Naive thymus-derived CD8-positive, alpha-beta T cell (primary cell): ENCODE measurements at places on chromosomes 16 and 17. TPM values are rescaled to one million over a fixed set of nuclear protein-coding genes. Genes with fewer than 3 reads are reported as not detected.
A peak's percentile ranks its signal among the peaks of the same experiment; 100 is the strongest.

DNA sequence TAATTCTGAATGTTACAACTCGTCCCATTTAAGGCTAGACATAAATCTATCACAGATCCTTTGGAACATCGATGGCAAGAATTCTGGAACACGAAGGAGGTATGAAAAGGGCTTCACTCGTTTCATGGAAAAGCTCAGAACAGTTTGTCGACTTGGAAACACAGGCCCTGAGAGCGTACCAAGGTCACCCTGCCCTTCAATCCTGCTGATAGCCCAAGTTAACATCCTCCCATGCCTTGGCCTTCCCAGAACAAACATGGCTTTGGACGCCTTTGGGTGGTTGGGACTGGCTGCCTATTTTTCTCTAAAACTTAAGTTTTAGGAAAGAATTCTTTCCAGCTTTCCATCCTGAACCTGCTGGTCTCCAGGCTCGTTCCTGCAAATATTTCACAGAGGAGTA is 396.1 kb downstream of the MAF start:
- H3K27ac ChIP-seq, result no peak overlapping the region
- no peaks in the 10 kb centered on the region for H3K36me3 ChIP-seq
- no peak for DNase-seq
- no peak overlapping the region for H3K4me3 ChIP-seq

GRCh38 chr17:4405038-4405669 is 28.6 kb upstream of the SPNS3 start:
- H3K4me3 ChIP-seq, result no peak overlapping the region
- H3K27ac ChIP-seq, result no peak overlapping the region
- H3K27me3 ChIP-seq, result no peaks in the 10 kb centered on the region
- no peaks in the 10 kb centered on the region for H3K36me3 ChIP-seq
- DNase-seq, result no peak

GRCh38 chr17:15483431-15483830 is 16.0 kb upstream of the CDRT4 start:
- H3K36me3 ChIP-seq, result peaks cover 16% of the 10 kb centered on the region
- no peaks in the 10 kb centered on the region for H3K27me3 ChIP-seq
- peaks cover 15% of the 10 kb centered on the region for H3K4me1 ChIP-seq
- H3K4me3 ChIP-seq, result no peak overlapping the region
- DNase-seq, result no peak

DNA sequence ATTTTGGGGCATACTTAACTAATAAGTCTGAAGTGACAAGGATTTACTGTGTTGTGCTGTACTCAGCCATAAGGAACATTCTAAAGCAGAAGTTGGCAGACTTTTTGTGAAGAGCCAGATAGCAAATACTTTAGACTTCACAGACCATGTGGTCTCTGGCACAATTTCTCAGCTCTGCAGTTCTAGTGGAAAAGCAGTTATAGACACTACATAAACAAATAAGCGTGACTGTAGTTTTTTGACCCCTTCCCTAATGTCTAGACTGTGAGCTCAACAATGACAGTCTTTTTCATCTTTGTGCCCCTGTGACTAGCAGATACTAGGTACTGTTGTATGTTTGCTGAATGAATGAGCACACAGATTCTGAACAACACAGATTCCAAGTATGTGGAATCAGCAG is 4.9 kb downstream of the RPAIN start:
- no peak overlapping the region for H3K27ac ChIP-seq
- no peaks in the 10 kb centered on the region for H3K27me3 ChIP-seq

DNA sequence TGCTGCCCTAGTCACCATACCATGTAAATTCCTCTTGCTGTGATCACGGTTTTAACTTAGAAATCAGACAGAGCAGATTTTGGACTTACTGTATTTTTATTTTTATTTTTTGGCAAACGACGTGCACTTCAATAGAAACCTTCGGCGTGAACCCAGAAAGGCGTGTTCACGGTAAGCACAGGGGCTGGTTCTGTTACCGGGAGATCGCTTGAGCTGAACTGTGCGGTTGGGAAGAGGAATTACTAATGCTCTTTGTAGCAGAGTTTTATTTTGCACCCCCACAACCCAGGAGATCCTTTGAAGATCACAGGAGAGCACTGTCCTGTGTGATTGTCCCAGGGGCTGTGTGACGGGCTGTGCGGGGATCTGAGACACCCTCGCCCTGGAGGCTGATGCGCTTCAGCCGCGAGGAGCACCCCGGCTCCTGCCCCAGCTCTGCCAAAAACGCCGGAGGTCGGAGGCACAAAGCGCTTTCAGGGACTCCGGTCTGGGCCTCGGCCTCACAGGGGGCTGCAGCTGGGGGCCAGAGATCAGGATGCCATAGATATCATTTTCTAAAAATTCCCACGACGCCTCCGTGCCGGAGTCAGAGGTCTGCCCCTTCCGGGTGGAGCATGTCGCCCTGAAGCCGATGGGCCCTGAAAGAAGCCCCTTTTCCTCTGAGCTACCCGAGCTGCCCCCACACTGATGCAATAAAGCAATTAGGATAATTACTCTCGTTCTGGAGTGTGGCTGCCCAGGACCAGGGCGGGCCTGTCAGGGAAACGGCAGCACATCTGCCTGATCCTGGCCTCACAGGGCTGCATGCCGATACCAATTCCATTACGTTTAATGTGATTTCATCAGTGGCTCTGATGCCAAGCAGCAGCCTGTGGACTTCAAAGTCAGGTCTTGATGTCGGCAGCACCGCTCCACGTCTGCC is 71.8 kb downstream of the LMF1 start:
- H3K4me1 ChIP-seq, result no peaks in the 10 kb centered on the region
- no peaks in the 10 kb centered on the region for H3K36me3 ChIP-seq
- H3K4me3 ChIP-seq, result no peak overlapping the region
- DNase-seq, result no peak
- H3K27ac ChIP-seq, result no peak overlapping the region

GRCh38 chr17:54906683-54907082 is 6.0 kb downstream of the TOM1L1 start:
- H3K4me1 ChIP-seq, result no peaks in the 10 kb centered on the region
- H3K36me3 ChIP-seq, result no peaks in the 10 kb centered on the region
- no peak overlapping the region for H3K27ac ChIP-seq
- DNase-seq, result no peak
- H3K27me3 ChIP-seq, result peaks cover 6% of the 10 kb centered on the region

GRCh38 chr16:31052114-31052513 is 18.8 kb downstream of the STX4 start:
- no peak for DNase-seq
- H3K4me1 ChIP-seq, result peaks cover 3% of the 10 kb centered on the region
- no peaks in the 10 kb centered on the region for H3K27me3 ChIP-seq
- H3K36me3 ChIP-seq, result no peaks in the 10 kb centered on the region

GRCh38 chr17:56740481-56740880 is 93.2 kb downstream of the C17orf67 start:
- H3K4me1 ChIP-seq, result no peaks in the 10 kb centered on the region
- H3K36me3 ChIP-seq, result no peaks in the 10 kb centered on the region
- H3K27ac ChIP-seq, result no peak overlapping the region
- no peak overlapping the region for H3K4me3 ChIP-seq
- H3K27me3 ChIP-seq, result peaks cover 6% of the 10 kb centered on the region

DNA sequence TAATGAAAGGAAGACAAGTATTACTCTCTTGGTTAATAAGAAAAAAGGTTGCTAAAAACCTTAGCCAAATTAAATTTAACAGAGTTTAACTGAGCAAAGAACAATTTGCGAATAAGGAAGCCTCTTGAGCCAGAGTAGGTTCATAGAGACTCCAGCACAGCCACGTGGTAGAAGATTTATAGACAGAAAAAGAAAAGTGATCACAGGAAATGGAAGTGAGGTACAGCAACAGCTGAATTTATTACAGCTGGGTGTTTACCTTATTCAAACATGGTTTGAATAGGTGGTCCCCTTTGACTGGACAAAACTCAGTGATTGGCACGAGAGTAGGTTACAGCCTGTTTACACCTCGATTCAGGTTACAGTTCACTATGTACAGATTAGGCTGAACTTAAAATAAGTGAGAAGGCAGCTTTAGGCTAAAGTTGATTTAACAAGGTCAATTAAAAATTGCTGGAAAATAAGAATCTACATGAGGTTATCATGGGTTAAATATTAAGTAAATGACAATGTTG is 3.3 kb upstream of the CCL15 start:
- H3K36me3 ChIP-seq, result no peaks in the 10 kb centered on the region
- no peak overlapping the region for H3K27ac ChIP-seq
- H3K4me1 ChIP-seq, result peaks cover 8% of the 10 kb centered on the region
- DNase-seq, result no peak
- no peak overlapping the region for H3K4me3 ChIP-seq

DNA sequence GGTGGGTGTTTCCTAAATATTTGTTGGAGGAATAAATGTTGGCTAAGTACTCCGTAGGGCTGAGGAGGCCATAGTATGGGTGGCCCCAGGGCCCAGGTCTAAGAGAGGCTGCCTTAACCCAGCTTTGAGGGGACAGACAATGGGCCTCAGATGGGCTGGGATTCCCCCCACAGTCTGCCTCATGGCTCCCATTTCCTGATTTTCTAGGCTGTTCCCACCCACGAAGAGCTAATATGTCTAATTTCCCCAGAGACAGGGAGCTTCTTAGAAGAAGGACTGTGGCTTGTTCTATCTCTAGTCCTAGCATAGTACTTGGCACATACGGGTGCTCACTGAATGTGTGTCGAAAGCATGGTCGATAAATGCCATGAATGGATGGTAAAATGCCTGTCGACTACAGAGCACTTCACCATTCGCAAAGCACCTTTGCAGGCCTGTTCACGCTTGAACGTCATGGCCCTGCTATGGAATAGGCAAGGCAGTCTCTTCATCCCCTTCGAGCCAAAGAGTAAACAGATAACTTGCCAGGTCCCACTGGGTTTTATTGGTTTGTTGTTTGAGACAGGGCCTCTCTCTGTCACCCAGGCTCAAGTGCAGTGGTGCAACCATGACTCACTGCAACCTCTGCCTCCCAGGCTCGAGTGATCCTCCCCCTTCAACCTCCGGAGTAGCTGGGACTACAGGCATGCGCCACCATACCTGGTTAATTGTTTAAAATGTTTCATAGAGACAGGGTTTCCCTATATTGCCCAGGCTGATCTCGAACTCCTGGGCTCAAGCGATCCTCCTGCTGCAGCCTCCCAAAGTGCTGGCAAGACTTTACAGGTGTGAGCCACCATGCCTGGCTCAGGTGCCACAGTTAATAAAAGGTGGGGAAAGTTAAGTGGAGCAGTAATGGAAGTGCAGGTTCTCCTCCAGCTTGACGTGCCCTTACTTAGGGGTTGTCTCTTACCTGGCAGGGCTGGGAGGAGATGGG is 9.7 kb downstream of the CHAD start:
- no peaks in the 10 kb centered on the region for H3K27me3 ChIP-seq
- H3K27ac ChIP-seq, result no peak overlapping the region
- DNase-seq, result no peak
- no peaks in the 10 kb centered on the region for H3K4me1 ChIP-seq
- H3K4me3 ChIP-seq, result no peak overlapping the region
- H3K36me3 ChIP-seq, result no peaks in the 10 kb centered on the region

DNA sequence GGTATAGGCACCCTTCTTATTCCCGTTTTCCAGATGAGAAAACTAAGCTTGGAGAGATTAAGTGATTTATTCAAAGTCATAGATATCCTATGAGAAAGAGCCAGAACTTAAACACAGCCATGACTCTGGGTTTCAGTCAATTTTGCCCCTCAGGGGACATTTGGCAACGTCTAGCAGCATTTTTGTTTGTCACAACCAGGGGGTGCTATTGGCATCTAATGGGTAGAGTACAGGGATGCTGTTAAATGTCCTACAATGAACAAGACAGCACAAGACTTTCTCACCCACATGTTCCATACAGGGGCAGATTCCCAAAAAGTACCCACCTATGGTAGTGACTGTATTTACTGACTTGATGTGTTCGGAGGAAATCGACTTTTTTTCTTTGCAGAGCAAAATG is 4.8 kb upstream of the SHISA9 start:
- no peaks in the 10 kb centered on the region for H3K36me3 ChIP-seq
- peaks cover 36% of the 10 kb centered on the region for H3K27me3 ChIP-seq

DNA sequence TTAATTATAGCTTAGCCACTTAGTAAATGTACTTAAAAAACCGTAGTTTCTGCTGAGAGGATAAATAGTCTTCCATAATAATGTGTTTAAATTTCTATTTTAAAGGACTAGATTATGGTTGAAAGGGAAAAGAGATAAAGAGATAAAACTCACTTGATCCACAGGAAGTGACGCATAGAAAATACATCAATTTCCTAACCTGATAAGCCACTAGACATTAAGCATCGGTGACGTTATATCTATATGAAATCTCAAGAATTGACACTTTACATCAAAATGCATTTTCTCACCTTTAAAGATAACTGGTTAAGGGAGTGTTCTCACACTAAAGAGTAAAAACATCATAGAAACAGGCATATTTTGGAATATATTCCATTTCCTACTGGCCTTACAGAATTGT is 5.8 kb downstream of the FBXO47 start:
- H3K36me3 ChIP-seq, result no peaks in the 10 kb centered on the region
- H3K4me1 ChIP-seq, result peaks cover 1% of the 10 kb centered on the region
- H3K27ac ChIP-seq, result peak overlapping the region; percentile 40
- H3K4me3 ChIP-seq, result peak overlapping the region; percentile 49
- no peaks in the 10 kb centered on the region for H3K27me3 ChIP-seq
- DNase-seq, result no peak

GRCh38 chr16:8376858-8377257 is 213.5 kb downstream of the TMEM114 start:
- DNase-seq, result no peak
- H3K4me3 ChIP-seq, result no peak overlapping the region
- no peaks in the 10 kb centered on the region for H3K36me3 ChIP-seq
- no peaks in the 10 kb centered on the region for H3K27me3 ChIP-seq

- H3K4me1 ChIP-seq, result peaks cover 60% of the 10 kb centered on the region
- no peaks in the 10 kb centered on the region for H3K27me3 ChIP-seq
- peak overlapping the region; percentile 94 for H3K27ac ChIP-seq
- no peak for DNase-seq
Measured at GRCh38 chr17:76134911-76135809, 5.9 kb downstream of the FOXJ1 start.

DNA sequence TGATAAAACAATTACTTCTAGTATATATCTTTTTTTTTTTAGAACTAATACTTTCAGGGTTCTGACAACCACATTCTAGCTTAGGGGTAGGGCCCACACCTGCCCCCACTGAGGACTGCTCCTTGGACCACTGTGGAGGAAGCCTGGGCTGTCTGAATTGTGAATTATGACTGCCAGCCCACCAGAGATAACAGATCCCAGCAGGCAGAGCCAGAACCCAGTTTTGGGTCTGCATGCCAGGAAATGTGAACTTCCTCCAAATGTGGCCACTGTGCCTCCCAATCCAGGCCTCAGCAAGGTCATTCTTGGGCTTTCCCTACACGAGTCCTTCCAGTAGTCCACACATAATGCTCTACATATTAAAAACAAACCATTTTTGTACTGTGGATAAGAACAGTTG is 15.9 kb downstream of the VEZF1 start:
- H3K36me3 ChIP-seq, result peaks cover 8% of the 10 kb centered on the region
- DNase-seq, result no peak
- H3K27me3 ChIP-seq, result no peaks in the 10 kb centered on the region
- no peak overlapping the region for H3K27ac ChIP-seq
- H3K4me1 ChIP-seq, result no peaks in the 10 kb centered on the region

GRCh38 chr16:22614271-22614947 is 103.7 kb downstream of the NPIPB5 start:
- no peak overlapping the region for H3K4me3 ChIP-seq
- peaks cover 9% of the 10 kb centered on the region for H3K27me3 ChIP-seq
- H3K36me3 ChIP-seq, result no peaks in the 10 kb centered on the region

- peak overlapping the region; percentile 97 for H3K27ac ChIP-seq
- peaks cover 32% of the 10 kb centered on the region for H3K4me1 ChIP-seq
- H3K4me3 ChIP-seq, result peak overlapping the region; percentile 94
- no peaks in the 10 kb centered on the region for H3K27me3 ChIP-seq
Measured at GRCh38 chr17:51164911-51165679, 1.1 kb upstream of the NME2 start.

The ANKRD13B gene
- polyA plus RNA-seq, result 0.25 TPM

The MAP2K6 gene
- polyA plus RNA-seq, result 15.2 TPM

The KCNJ18 gene
- polyA plus RNA-seq, result not detected

The CCL13 gene
- polyA plus RNA-seq, result not detected

The SOCS1 gene
- polyA plus RNA-seq, result 24.0 TPM

The MARCHF10 gene
- polyA plus RNA-seq, result 1.7 TPM

The ABCA6 gene
- 0.15 TPM for polyA plus RNA-seq

The MRPL12 gene
- polyA plus RNA-seq, result 48.0 TPM

The SMYD4 gene
- polyA plus RNA-seq, result 12.7 TPM

The FBXW10B gene
- polyA plus RNA-seq, result not detected

The TLCD2 gene
- not detected for polyA plus RNA-seq
